Stimulated activated CD4-positive, alpha-beta T cell treated with anti-CD3 and anti-CD28 coated beads, Interleukin-2, amount 100 ng/mL, for 24 hours (primary cell): ENCODE measurements at places on chromosomes 11 and 22.

DNA sequence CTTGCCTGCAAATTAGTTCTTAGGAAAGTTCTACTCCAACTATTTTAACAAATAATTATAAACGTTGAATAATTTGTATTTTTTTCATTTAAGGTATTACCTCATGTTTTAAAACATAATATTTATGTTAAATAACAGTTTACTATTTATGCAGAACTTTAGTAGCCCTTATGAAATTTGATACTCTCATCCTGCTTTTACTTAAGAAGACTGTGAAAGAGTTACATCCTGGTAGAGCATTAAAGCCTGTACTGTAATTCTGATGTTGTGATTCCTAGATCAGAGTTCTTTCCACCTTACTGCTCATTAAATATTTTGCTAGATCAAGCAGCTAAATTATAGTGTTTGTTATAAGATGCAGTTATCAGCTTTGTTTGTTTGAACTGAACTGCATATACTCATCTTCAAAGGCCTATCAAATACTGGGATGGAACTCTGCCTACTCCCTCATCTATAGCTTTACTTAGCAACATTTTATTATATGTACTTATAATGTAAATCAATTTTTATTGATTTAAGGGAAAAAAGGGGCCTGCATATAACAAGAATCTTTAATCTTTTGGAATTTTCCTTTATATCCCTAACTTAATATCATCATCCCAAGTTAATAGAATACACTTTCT lies 304.2 kb downstream of the DYNC2H1 start:
- DNase-seq, result no peak

DNA sequence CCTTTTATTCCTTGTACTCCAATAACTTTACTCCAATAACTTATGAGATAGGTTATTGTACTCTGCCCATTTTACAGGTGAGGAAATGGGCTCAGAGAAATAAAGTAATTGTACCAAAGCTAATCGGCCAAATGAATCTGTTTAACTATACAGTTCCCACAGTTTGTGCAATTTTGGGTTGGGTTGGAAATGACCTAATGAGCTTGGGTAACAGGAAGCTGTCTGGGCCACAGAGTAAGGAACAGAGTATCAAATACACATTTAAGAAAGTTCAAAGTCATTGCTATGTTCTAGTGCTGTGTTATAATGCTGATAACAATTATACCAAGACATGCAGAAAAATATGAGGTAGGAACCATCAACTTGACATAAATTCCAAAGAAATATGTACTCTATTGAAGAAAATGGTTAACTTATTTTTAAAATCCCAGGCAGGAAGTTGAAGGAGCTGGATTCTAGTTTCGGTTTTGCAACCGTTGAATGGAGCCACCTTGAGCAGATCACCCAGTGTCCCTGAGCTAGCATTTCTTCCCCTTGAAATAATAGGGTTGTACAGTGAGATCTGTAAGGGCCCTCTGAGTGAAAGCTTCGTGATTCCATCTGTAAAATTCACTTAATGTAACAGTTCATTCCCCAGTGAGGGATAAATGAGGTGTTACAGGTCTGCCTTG lies 360.9 kb upstream of the NARS2 start:
- DNase-seq, result no peak

- DNase-seq, result no peak
Observed at GRCh38 chr11:113736323-113736722, 30.2 kb upstream of the TMPRSS5 start.

DNA sequence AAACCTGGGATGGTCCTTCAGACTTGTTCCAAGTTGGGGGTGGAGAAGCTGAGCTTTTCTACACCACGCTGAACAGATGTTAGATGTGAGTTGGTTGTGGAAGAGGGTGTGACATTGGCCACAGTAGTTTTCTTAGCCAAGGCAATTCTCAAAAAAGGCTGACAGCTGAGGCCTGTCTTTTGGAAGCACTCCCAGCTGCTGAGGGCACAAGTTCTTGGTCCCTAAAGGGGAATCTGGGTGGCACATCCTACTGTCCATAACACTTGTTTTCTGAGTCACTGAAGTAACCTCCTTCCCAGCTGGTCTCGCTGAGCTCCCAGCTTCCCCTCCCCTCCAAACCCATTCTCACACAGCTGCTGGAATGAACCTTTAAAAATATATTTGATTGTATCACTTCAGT lies 375.7 kb upstream of the KIRREL3 start:
- DNase-seq, result no peak

- DNase-seq, result no peak
Observed at GRCh38 chr22:48473202-48473601, 1354.5 kb downstream of the BRD1 start.

- no peak for DNase-seq
Observed at GRCh38 chr11:126456783-126457542, 101.5 kb downstream of the ST3GAL4 start.

DNA sequence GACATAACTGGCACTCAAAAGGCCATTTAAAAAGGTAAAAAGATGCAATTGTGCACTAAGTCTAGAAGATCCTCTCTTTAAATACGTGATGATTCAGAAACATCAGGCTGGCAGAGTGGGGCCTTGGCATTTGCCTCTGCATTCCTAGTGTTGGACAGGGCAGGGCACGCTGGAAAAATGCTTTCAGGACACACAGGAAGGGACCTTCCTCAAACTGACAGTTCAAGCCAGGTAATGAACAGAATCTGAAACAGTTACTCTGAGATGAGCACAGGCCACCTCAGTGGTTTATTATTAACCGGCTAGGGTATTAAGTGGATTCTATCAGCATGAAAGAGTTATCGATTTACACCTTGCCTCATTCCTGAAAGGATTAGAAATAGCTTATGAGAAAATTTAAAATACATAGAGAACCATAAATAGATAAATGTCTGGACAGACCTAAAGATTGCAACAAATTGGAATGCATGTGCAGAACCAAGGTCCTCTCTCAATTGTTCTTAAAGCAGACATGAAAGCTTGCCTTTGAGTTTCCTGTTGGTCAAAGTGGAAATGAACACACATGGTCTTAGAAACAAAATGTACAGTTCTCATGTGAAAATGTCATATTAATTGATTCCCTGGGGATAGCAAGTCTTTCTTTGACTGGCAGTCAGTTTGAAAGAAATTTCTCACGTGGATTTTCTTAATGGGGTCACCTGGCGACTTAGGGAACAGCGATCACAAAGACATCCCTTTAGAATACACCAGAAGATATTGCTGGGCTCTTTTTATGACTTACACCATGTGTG lies 21.5 kb upstream of the CSNK2A3 start:
- DNase-seq, result no peak
